Stimulated activated CD8-positive, alpha-beta memory T cell treated with anti-CD3 and anti-CD28 coated beads, Interleukin-7, amount 100 ng/mL, for 48 hours (primary cell): ENCODE measurements at places on chromosomes 6 and 20.

GRCh38 chr6:168274037-168274952 lies 45.3 kb downstream of the DACT2 start:
- no peak for DNase-seq

DNA sequence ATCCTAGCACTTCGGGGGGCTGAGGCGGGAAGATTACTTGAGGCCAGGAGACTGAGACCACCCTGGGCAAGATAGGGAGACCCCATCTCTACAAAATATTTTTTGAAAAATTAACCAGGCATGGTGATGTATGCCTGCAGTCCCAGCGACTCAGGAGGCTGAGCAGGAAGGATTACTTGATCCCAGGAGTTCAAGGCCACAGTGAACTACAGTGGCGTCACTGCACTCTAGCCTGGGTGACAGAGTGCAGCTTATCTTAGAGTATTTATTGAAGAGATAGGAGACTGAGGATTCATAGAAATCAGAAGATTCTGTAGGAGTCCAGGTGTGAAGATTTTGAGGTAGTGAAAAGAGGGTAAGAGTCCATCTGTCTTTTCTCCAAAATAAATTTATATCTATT lies 45.0 kb downstream of the SLC17A5 start:
- DNase-seq = no peak

GRCh38 chr6:64672131-64672530 lies 1034.9 kb downstream of the EYS start:
- DNase-seq = no peak

- no peak for DNase-seq
Observed at GRCh38 chr6:69285054-69285453, 511.8 kb downstream of the LMBRD1 start.

- DNase-seq = no peak
Observed at GRCh38 chr6:98929498-98930060, 18.2 kb downstream of the FBXL4 start.

DNA sequence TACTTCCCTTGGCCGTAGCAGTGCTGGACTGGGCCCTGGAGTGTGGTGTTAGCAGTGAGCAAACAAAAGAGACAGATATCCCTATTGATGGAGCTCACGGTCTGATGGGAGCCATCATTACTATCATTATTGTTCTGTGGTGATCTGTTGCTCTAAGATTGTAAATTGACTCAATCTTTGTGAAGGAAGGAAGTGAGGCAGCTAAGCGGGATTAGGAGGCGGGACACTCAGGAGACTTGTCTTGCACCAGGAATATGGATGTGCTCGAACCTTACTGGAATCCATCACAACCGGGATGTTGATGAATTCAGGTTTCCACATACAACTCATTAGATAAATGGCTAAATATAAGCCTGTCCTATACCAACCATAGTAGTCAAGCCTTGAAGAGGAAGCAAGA lies 25.5 kb upstream of the FAM50B start:
- no peak for DNase-seq

DNA sequence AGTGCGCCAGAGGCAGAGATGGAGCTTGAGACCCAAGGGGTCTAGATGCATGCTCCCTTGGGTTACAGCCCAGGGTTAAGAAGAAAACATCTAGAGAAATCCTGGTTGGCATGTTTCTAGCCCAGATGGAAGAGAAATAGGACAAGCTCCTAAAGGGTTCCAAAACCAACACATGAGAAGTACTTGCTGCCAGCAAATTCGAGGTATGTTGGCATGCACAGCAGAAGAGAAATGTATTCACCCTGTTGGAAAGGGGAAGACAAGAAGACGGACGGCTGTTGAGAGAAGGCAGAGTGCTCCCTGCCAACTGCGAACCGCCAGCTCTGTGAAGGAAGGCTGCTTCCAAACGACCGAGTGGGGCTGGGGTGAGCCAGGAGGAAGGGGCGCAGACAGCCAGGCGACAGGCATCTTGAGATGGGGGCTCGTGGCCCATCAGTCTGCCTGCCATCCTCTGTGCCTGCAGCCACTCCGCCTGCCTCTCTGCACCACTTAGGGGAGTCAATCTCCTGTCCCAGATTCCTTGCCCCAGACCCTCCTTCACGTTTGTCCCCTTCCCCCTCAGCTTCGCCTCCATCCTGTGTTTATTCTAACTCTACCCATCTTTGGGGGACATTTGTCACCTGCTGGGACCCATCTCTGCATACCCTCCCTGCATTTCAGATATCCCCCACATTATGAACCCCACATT lies 249.2 kb downstream of the CDC5L start:
- DNase-seq = no peak

- no peak for DNase-seq
Observed at GRCh38 chr6:158816803-158817727, 2.1 kb downstream of the EZR start.

GRCh38 chr6:25253351-25253750 lies 25.8 kb upstream of the CARMIL1 start:
- DNase-seq = no peak

- no peak for DNase-seq
Observed at GRCh38 chr6:36126553-36127458, 3.5 kb upstream of the MAPK13 start.

DNA sequence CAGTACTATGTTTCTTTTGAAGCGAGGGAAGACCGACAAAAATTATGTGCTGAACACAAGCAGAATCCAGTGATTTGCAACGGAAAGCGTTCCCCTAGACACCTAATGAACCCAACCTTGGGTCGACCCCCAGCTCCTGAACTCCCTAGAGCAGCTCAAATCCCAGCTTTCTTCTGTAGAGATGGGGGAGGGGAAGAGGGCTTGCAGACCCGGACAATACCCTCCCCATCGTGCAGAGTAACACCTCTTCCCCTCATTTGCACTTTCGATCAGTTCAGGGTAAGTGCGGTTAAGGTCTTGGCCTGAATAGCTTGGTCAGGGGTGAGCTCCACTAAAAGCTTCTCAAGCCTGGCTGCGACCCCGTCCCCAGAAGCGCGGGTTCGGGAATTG lies 404 bp downstream of the CEP162 start:
- DNase-seq = no peak

DNA sequence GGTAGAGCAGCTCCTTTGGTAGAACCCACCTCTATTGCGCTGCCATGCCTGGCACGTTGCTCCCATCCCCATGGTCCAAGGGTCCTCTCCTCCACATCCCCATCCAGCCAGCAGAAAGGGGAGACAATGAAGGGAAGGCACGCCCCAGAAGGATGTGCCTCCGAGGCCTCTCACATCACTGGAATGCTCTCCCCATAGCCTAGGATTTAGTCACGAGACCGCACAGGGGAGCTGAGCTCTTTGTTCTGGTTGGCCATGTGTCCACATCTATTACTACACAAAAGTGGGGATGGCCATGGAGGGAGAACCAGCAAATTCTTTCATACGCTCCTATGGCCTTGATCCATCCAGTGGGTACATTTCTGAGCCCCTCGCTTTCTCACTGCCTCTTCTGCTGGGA lies 60.5 kb upstream of the SALL4 start:
- no peak for DNase-seq

- no peak for DNase-seq
Observed at GRCh38 chr20:62778058-62778457, 18.2 kb upstream of the MRGBP start.

GRCh38 chr6:33578164-33578563 lies 1.9 kb downstream of the BAK1 start:
- DNase-seq = no peak

GRCh38 chr6:37835923-37836322 lies 16.4 kb downstream of the ZFAND3 start:
- DNase-seq = no peak

DNA sequence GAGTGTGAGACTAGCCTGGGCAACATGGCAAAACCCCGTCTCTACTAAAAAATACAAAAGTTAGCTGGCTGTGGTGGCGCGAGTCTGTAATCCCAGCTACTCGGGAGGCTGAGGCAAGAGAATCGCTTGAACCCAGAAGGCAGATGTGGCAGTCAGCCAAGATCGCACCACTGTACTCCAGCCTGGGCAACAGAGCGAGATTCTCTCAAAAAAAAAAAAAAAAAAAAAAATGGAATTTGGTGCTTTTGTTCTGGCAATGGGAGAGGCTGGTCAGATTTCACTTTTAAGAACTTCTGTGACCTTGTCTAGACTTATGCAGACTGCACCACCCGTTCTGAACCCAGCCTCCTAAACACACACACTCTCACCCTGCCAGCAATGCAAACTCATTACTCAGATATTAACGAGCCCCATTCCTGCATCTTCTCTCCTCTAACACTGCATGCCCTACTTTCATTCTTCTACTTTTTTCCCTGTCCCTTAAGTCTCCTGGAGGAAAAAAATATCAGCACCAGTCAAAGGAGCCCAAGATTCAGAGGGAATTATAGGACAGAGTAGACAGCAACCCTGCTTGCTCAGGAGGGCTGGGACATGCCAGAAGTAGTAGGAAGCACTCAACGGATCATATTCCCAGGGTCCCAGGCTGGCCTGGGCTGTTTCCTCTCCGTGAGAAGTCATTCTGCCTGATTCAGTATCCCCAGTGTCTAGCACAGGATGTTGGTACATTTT lies 4.4 kb downstream of the MOCS1 start:
- no peak for DNase-seq

GRCh38 chr6:94645191-94645590 lies 932.1 kb upstream of the MANEA start:
- DNase-seq = no peak

DNA sequence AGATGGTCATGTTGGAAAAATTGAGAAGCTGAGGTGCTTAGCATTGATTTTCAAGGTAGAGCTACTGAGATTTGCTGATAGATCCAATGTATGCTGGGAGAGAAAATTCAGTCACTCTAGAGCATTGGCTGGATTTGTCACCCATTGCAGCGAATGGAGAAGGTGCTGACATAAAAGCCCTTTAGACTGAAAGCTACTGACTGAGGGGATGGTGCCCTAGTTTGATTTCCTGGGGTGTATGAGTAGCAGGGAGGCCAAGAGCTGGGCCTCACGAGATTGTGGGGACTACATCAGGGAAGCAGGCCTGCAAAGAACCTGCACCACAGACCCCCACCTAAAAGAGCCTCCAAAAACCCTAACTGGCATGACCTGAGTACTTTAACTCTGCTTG lies 23.9 kb upstream of the PRND start:
- no peak for DNase-seq

DNA sequence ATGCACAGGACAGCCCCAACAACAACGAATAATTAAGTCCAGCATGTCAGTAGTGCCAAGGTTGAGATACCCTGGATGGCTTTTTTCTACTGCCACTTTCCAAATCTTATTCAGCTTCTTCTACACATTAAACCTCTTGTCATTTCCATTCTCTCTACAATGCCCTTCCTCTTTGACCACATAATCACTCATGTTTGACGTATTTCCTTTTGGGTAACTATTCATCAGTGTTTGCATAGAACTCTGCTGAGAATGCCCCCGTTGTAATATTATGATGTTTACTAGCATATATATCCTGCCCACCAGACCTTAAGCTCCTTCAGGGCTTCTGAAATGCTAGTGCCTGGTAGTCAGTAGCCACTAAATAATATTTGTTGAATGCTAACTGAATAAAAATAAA lies 515.3 kb upstream of the RNF217 start:
- no peak for DNase-seq
